ENCODE measurements at places on chromosomes 5 and 9. TPM values are rescaled to one million over a fixed set of nuclear protein-coding genes. Genes with fewer than 3 reads are reported as not detected.

DNA sequence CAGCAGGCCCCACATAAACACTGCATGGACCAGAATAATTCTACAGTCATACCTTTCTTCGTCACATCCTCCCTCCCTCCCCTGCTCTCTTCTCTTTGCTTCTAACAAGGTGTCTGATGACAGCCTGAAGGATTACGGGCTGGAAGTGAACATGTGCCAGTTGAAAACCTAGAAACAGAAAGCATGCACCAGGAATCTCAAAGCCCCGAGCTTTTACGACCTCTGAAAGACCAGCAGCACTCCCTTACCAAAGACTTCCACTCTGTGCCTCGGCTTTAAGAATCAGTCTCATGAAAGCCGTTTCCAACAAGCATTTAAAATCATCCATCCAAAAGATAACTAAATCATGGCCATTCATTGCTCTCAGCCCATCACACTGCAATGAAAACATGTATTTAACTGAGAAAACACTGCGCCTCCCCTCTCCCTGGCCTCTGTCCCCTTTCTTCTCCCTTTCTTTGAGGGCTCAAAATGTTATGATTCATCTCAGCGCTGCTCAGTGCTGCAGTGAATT is 21.3 kb downstream of the MSX2 start:
- no peak for DNase-seq

DNA sequence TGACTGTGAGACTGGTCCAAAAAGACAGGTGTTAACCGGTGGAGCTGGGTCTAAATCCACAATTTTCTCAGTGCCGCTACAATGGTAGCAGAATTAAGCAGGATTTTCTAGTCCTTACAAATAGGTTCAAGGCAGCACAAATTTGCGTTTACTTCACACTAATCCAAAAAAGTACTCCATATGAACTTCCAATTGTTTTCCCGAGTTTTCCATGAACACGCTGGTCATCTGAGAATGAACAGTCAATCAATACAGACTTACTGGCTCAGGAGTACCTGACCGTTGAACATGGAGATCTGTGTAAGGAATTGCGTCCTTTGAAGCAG is 709 bp downstream of the SLC35D2 start:
- DNase-seq, result no peak

CEL gene
- total RNA-seq, result 0.06 TPM

INSL6 gene
- total RNA-seq, result not detected

POU5F2 gene
- not detected for total RNA-seq

ALDOB gene
- total RNA-seq, result not detected

C5orf46 gene
- total RNA-seq, result 5.2 TPM

All from H4 (cell line).